ENCODE measurements at places on chromosomes 1 and 21.

- no peak for DNase-seq
These were observed 175.5 kb downstream of the MIS18A start for GRCh38 chr21:32103361-32103760.

- DNase-seq, result no peak
These were observed 149.4 kb upstream of the COL6A1 start for GRCh38 chr21:45831991-45832740.

DNA sequence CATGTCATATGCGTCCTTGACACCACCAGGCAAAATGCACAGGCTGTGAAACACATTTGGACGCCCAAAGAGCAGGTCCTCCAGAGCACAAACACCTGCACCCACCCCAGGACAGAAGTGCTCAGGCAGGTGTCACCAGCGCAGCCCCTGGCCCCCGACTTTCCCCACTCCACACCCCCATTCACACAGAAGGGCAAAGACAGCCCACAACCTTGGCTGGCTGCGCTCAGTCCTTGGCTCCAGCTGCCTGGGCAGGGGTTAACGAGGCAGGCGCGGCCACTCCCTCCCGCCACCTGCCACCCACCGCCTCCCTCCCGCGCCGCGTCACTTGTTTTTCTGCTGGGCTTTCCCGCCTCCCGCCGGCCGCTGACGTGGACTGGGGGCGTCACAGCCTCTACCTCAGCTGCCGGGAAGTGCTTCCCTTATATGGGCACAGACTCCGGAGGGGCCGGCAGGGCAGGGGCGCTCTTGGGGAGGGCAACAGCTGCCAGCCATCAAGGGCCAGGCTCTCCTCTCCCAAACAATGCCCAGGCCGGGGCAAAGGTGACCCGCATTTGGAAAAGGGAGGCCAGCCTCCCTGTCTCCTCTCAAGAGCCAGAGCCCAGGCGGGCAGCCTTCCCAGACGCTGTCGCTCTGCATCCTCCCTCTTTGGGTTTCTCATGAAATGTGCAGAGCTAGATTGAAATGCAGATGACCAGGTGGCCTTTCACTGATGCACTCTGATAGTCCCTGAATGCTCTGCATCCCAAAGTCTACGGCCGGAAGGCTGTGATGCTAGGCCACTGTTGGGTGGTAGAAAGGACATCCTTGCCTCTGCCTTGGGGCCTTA, 14.8 kb upstream of the BTG2 start:
- DNase-seq, result peak; percentile 94

GRCh38 chr1:225919906-225920305, 4.1 kb downstream of the PYCR2 start:
- DNase-seq, result no peak

DNA sequence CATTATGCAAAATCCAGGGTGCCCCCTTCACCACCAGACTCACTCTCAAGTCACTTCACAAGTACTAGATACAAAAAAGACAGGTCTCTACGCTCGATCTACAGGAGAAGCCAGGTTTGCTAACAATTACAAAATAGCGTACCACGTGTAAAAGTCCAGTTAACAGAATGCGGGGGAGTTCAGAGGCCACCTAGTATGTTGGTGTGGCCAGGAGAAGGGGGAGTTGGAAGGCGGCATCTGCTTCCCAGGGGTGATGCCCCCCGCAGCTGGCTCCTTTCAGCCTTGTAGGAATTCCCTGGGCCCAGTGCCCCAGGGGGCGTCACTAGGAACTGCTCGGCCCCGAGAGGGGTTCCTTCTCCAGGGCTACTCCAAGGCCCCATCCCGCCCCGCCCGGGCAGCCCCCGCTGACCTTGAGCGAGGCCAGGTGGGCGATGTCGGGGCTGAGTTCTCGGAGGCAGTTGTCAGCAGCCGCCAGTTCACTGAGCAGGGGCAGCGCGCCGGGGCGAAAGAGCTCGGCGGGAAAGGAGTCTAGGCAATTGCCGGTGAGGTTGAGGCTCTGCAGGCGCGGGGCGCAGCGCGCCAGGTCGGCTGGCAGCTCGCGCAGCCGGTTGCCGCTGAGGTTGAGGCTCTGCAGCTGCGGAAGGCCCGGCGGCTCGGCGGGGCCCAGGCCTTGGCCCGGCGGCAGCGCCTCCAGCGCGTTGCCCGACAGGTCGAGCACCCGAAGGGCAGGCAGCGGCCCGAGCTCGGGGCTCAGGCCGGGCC, 664 bp downstream of the LRRC47 start:
- DNase-seq, result no peak

- DNase-seq, result no peak
These were observed 5.6 kb downstream of the MX2 start for GRCh38 chr21:41367301-41367944.

DNA sequence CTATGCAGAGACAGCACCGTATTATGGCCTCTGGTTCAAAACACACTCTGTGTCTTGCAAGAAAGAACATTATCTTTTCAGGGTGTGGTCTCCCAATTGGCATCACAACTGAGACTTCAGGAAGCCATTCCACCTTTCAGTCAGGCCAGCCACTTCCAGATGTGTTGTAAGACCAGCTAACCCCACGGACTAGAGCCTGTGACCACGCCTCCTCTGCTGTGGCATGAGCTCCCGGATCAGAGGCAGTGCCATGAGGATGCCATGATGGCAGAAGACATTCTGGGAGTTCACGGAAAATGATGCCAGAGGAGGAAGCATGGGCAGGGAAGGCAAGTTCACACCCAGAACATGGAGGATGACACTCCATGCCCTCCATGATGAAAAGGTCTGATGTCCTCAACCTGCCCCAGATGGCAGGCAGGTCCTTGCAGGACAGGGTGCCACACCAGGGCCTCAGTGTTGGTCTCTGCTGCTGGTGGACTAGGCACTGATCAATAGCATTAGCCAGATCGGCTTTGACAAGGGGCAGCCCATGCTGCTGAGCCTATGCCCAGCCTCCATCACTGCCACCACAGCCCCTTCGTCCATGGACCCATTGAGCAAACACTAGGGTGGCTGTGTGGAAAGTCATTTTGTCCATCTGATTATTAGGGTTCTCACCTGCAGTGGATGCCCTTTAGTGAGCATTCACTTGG, 341.6 kb downstream of the MATN1 start:
- no peak for DNase-seq

- DNase-seq, result no peak
These were observed at the start of gene B3GALNT2 for GRCh38 chr1:235504122-235504493. TSS of gene B3GALNT2 (minus strand) at chr1:235504452. CDS start at chr1:235504252, 200 bp downstream.

DNA sequence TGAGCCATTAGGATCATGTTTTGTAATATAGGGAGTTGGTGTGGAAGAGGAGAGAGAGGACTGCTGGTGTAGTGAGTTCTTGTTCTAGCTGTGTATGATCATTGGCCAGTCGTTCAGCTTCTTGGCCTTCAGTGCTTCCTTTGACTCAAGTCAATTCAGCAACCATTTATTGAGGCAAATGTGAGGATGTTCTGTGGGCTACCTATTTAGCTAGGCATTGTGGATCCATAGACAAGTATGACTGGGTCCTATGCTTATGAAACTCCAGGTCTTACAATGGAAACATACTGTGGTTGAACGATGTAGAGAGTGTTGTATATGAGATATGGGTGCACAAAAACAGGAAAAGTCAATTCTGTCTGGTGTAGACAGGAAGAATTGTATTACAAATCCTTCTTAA, 41.7 kb downstream of the NFIA start:
- no peak for DNase-seq

GRCh38 chr21:32739946-32740345, 12.1 kb upstream of the SYNJ1 start:
- DNase-seq, result no peak

DNA sequence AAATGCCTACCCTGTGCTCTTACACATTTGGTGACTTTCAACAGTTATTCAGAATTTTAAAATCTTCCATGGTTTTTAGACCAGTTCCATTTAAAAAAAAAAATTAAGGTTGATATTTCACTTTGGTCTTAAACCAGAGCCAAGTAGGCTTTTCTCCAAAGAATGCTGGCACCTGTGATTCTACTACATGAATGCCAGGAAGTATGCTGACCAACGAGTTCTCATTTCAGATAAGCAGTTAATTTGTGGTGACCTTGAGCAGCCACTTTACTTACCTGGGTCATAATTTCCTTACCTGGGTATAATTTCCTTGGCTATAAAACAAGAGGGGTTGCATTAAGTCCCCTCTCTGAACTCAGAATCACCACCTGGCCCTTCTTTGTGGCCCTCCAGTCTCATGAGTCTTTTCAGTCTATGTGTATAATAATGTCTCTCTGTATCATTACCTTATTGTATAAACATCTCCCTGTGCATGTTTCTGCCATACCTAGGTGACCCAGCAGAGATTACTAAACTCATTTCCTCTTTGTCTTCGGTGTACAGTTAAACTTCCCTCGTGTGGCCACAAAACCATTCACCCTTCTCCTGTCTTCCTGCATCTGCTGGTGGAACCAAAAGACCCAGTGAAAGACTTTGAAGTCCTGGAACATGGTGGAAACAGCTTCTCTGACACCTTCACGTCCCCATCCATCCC, 139.1 kb upstream of the DPT start:
- DNase-seq, result no peak

DNA sequence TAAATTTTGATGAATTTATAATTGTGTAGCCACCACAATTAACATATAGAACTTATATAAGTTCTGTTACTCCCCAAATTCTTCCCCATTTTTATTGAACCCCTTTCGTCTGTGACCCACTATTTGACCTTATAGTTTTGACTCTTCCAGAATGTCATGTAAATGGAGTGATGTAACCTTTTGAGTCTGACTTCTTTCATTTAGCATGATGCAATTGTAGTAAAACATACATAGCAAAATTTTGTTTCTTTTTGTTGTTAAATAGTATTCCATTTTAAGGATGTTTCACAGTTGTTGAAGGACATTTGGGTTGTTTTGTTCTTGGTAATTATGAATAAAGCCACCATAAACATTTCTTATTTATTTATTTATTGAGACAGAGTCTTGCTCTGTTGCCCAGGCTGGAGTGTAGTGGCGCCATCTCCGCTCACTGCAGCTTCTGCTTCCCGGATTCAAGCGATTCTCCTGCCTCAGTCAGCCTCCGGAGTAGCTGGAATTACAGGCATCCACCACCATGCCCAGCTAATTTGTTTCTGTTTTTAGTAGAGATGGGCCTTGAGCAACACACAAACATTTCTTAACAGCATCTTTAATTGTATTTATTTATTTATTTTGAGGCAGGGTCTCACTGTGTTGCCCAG, 33.6 kb downstream of the RPRD2 start:
- DNase-seq, result no peak

- no peak for DNase-seq
These were observed 23.6 kb upstream of the EPS8L3 start for GRCh38 chr1:109787211-109787844.

GRCh38 chr21:25107708-25108107, 499.6 kb downstream of the MRPL39 start:
- no peak for DNase-seq

GRCh38 chr1:172176206-172176605, 244.3 kb upstream of the C1orf105 start:
- no peak for DNase-seq

- DNase-seq, result no peak
These were observed 64.4 kb downstream of the HSPA13 start for GRCh38 chr21:14318578-14318977.

DNA sequence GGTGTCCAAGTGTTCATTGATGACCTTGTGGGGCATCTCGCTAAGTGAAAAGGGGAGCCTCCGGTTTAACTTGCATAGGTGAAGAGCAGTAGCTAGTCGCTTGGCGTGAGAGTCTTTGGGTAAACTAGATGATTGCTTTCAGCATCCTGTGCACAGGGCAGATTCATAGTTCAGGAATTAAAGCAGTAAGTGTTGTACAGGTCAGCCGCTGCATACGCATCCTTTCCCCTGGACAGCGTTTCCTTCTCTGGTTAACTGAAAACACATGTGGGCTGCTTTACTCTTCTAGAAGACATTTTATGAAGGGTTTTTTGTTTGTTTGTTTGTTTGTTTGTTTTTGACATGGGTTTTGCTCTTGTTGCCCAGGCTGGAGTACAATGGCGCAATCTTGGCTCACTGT, 12.1 kb downstream of the NDUFV3 start:
- no peak for DNase-seq

DNA sequence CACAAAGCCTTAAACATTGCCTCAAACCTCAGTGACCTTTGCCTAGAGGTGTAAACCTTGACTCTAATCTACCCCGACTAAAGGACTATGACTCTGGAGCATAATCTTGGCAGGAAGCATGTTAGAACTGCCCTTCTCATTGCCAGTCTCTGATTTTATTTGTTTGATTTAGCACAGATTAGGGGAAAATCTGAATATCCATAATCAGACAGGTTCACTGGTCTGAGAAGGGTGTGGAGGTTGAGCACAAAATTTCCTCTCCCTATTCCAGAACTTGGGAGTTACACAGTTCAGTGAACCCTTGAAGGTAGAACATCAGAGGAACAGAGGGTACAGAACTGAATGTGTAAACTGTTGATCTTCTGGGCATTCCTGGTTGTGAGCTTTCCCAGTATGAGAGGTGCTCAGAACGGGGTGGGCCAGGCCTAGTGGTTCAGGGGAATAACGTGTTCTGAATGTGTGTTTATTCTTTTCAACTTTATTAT, 8.3 kb upstream of the PSMB4 start:
- DNase-seq, result no peak

DNA sequence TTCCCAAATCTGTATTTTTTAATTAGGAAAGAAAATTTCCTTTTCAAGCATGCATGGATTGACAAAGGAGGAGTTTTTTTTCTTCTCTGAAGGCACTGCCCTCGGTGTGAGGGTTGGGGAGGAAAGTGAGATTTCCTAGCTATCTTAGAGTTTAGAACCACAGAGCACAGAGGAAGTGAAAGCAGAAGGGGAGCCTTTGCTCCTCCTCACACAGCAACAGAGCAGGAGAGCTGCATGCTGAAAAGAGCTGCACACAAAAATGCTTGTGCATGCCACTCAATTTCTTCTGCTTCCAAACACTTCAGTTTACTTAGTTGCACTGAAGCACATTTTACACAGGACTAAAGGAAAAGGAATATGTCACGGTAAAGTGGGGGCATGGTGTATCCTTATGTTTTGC, 308.1 kb downstream of the GPATCH2 start:
- DNase-seq, result no peak

- no peak for DNase-seq
These were observed 79.1 kb downstream of the TPR start for GRCh38 chr1:186295980-186296379.

DNA sequence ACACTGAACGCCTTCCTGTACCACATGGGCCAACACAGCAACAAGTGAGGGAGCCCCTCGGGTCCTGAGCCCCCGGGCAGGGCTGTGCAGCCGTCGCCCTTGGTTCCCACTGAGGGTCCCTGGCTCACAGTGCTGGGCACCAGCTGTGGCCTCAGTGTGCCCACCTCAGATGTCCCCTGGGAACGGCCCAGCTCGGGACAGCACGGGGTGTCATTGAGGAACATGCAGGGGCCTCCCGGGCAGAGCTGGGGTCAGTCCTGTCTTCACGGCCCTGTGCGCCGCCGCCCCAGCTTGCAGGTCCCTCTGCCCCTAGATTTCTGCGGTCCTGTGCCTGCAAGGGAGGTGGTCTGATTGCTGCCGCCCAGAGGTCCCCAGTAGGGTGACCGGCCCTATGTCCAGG, 17.7 kb downstream of the ATAD3B start:
- no peak for DNase-seq

DNA sequence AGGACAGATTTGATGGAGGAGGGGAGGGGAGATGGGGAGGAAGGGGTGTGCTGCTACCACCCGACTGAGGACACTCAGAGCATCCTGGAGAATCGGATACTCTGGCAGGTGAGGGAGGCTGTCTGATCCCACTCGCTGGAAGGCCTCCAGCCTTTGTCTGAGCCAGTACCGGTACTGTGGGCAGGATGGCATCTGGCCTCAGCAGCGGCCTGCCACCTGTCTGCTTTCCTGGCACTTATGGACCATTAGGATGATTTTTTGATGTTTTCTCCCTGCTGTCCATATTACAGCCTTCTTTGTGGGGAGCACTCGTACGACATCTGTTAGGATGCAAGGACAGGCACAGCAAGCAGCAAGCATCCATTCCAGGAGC, 11.5 kb downstream of the ATP2B4 start:
- no peak for DNase-seq
